ENCODE measurements at places on chromosomes 4 and X.

DNA sequence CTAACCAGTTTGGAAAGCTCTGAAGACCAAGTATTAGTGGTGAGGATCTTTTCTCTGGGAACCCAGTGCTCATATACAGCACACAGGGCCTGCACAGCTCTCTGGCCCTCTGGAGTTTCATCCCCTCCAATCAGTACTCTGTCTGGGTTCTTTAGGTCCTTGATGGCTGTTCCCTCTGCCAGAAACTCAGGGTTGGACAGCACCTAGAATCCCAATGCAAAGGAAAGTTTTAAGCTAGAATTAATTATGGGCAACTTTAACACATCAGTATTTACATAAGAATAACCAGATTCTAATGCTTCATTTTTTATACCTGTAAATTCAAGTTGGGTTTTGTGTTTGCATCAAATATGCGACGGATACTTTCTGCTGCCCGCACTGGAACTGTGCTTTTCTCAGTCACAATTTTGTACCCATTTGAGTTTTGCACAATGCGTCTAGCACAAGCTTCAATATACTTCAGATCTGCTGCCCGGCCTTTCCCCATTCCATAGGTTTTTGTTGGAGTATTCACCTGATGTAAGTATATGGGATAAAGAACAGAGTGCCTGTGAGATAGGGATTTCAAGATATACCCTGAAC lies 16.8 kb downstream of the UGDH start:
- no peak for DNase-seq

- no peak for DNase-seq
Observed at GRCh38 chr4:185311113-185311888, 84.4 kb downstream of the LRP2BP start.

DNA sequence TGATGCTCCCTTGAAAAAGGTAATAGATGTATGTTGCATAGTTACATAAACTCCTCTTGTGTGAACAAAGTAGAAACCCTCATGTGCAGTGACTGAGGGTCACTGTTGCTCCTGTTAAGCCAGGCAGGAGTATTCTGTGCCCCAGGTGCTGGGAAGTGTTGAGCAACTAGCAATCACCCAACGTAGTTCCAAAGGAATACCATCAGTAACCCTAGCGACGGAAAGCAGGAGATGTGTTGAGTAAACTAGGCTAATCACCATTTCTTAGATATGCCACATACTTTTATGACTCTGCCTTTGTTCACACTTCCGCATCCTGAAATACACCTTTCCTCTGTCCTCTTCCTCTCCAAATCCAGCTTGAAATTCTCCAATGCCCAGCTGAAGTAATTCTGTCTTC lies 50.9 kb upstream of the TAB3 start:
- DNase-seq = no peak

- DNase-seq = no peak
Observed at GRCh38 chr4:30295652-30296051, 424.5 kb upstream of the PCDH7 start.

GRCh38 chrX:51608126-51608525 lies 10.6 kb downstream of the CENPVL3 start:
- DNase-seq = no peak

- no peak for DNase-seq
Observed at GRCh38 chr4:91426725-91427124, 877.0 kb upstream of the GRID2 start.

DNA sequence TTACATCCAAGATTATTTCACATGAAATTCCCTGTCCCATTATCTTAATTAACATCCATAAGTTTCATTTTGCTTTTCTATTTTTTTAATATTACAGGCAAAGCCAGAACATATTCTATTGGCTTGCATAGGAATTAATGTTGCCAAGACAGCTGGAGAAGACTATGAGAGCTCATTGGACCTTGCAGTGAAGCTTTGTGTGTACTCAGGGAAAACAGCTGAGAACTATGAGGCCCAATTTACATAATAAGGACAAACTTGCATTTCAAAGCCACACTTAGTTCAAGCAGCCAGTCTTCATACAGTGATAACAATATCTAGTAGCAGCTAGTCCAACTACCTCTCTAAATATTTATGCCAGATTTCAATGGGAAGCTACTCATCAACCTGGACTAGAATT lies 134.4 kb downstream of the DDX53 start:
- no peak for DNase-seq

DNA sequence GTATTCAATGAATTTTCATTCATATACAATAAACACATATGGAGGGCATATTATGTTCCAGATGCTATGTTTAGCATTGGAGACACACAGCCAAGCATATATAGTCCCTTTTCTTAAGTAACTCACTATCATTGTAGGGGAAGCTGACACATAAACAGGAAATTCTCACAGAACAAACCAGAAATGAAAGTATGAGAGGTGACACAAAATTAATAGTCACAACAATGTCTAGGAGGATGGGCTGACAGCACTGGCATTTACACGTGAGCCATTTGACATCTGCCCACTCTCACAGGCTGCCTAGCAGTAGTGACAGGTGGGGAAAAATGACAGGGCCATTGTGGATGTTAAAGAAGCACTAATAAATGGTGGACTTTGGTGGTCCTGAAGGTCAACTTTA lies 2.6 kb upstream of the CNOT6L start:
- DNase-seq = peak; percentile 61

- DNase-seq = no peak
Observed at GRCh38 chr4:6342530-6343293, 73.1 kb downstream of the WFS1 start.

DNA sequence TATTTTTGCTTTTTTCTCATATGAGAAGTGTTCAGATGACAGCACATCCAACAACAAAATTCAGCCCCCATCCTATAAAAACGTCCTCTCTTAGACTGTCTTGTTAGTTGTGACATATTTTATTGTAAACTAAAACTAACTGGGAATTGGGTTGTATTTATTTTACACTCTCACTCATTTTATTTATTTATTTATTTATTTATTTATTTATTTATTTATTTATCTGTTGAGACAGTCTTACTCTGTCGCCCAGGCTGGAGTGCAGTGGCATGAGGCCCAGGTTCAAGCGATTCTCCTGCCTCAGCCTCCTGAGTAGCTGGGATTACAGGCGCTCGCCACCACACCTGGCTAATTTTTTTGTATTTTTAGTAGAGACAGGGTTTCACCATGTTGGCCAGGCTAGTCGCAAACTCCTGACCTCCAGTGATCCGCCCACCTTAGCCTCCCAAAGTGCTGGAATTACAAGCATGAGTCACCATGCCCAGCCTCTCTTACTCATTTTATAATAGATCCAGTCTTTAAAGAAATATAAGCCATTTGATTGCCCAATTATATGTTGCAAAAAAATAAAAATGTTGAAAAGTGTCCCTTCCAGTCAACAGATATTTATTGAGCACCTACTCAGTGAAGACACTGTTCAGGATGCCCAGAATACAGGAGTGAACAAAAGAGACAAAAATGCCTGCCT lies 44.6 kb downstream of the PALLD start:
- DNase-seq = no peak

GRCh38 chr4:83890816-83891215 lies 354.9 kb downstream of the GPAT3 start:
- no peak for DNase-seq

GRCh38 chrX:20066968-20067708 lies 49.6 kb downstream of the MAP7D2 start:
- DNase-seq = peak; percentile 24

- no peak for DNase-seq
Observed at GRCh38 chrX:2311501-2311900, 189.3 kb downstream of the DHRSX start.

DNA sequence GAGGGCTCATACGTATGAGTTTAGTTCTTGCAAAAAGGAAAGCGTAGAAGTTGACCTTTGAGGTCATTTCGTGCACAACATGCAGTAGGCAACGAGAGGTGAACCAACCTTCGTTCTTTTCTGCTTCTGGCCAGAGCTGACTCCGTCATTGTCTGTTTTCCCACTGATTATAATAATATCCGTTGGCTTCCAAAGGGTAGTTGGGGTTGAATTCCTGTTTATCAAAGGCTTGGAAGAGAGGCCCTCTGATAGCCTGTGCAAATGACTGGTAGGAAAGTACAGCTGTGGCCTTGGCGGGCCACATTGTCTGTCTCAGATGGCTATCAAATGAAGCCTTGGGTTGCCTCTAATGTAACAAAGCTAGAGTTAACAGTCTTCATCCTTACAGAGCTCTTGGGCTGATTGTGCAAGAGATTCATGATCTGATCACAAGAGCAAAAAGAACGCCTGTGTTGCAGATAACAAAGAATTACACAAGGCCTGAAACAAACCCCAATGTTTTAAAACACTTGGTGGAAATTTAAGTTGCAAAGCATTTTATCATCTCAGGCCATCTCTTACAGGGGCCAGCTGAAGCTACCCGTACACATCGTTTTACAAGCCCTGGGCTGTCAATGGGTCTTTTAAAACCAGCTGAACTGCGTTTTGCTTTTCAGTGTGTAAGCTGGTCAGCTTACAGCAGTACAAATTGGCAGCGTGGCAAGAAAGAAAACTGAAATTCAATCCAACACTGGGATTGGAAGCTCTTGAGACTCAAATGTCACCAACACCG lies 46.1 kb upstream of the FAM9C start:
- DNase-seq = peak; percentile 38

GRCh38 chr4:165351359-165352130 lies 24.1 kb downstream of the MSMO1 start:
- DNase-seq = no peak

GRCh38 chr4:142324572-142324971 lies 521.5 kb downstream of the INPP4B start:
- no peak for DNase-seq

DNA sequence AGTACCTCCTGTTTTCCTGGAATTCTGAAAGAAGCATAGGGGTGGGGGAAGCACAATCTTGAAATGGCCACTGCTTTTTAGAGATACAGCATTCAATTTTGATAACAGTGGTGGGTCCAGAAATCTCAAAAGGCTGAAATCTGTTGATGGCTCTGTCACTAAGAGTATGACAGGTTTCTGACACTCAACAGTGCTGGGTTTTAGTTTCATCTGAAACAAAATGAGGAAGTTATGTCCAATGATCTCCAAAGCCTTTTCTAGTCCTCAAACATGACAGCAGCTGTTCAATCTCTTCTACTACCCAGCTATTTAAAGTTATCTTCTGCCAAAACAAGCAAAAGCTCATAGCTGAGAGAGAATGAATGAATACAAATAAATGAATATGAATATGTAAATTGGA lies 110.5 kb downstream of the IL1RAPL1 start:
- no peak for DNase-seq

- no peak for DNase-seq
Observed at GRCh38 chr4:95838192-95838591, 1.7 kb upstream of the PDHA2 start.

DNA sequence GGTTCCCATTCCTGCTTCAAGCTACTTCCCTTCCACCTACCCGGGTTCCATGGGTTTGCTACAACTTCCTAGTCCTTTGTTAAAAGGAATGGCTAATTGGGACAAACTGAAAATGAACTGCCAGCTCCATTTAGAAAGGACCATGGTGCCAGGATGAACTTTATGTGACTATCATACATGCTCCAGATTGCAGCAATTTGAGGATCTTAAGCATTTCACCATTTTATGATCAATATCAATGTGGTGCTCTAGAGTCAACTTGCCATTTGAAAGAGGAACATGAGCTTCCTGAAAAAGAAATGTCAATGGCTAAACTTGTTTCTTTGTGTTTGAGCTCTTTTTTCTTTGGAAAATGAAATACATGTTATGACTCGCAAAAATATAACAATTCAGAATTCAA lies 92.7 kb upstream of the IL15 start:
- DNase-seq = no peak

DNA sequence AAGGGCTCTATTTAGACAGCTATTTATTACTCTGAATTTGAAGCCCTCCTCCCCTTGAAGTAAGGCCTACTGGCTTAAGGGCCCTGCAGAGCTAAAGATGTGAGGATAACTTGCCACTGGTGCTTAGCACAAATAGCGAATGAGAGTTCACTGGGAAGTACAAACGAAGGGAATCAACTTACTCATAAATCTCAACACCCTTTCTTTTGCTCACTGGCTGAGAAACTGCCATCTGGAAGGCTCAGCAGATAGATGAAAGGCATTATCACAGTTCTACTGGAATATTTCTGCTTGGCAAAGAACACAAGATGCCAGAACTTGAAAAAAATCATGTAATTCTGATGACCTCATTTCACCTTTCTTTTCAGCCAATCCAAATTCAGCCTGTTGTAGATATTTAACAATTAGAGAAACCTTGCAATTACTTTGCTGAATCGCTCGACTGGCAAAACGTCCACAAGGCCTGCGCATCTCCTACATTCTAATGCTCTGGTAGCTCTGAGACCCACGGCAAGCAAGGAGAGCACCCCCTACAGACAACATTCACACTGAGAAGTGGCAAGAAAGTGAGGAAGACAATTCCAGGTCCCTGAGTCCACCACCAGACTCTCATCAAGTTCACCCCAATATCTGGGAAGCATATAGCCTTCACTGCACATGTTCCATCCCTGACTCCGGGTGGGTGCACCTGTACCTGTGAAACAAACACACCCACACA lies 27.5 kb downstream of the TSPAN5 start:
- DNase-seq = no peak

GRCh38 chr4:8592366-8593263 lies at the start of gene CPZ:
TSS of gene CPZ (plus strand) at chr4:8592765. CDS start at chr4:8592834, 69 bp downstream.
- no peak for DNase-seq

DNA sequence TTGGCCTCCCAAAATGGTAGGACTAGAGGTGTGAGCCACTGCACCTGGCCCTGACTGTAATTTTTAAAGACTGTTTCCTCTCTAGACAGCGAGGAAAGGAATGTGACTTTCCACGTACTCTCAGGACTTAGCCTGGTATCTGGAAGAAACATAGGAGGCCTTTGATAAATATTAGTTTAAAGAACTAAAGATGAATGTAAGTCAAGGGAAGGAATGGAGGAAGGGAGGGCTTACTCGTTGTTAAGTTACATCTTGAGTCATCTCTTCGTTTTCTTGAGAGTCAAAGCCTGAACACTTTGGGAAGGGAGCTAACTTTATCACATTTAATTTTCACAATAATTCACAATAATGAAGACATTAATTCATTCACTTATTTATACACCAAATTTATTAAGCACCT lies 7.2 kb upstream of the LNX1 start:
- DNase-seq = no peak

DNA sequence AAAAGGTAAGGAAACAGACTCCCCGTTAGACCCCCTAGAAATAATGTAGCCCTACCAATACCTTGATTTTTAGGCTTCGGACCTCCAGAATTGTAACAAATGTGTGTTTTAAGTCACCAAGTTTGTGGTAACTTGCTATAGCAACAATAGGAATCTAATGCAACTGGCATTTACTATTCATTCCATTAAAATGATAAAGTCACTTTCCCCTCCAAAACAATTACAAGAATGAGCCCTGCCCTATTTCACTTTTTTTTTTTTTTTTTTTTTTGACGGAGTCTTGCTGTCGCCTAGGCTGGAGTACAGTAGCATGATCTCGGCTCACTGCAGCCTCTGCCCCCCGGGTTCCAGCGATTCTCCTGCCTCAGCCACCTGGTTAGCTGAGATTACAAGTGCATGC lies 3.5 kb upstream of the DDX60L start:
- no peak for DNase-seq

- no peak for DNase-seq
Observed at GRCh38 chr4:1601533-1601835, 82.6 kb downstream of the FAM53A start.

GRCh38 chrX:154408659-154409221 lies 314 bp downstream of the DNASE1L1 start:
- DNase-seq = no peak
